Nucleus accumbens (tissue), 56 donors: ENCODE measurements at places on chromosomes 3 and 15.

GRCh38 chr3:129975705-129976048 is 1.2 kb downstream of the TRH start:
- no peak for DNase-seq

DNA sequence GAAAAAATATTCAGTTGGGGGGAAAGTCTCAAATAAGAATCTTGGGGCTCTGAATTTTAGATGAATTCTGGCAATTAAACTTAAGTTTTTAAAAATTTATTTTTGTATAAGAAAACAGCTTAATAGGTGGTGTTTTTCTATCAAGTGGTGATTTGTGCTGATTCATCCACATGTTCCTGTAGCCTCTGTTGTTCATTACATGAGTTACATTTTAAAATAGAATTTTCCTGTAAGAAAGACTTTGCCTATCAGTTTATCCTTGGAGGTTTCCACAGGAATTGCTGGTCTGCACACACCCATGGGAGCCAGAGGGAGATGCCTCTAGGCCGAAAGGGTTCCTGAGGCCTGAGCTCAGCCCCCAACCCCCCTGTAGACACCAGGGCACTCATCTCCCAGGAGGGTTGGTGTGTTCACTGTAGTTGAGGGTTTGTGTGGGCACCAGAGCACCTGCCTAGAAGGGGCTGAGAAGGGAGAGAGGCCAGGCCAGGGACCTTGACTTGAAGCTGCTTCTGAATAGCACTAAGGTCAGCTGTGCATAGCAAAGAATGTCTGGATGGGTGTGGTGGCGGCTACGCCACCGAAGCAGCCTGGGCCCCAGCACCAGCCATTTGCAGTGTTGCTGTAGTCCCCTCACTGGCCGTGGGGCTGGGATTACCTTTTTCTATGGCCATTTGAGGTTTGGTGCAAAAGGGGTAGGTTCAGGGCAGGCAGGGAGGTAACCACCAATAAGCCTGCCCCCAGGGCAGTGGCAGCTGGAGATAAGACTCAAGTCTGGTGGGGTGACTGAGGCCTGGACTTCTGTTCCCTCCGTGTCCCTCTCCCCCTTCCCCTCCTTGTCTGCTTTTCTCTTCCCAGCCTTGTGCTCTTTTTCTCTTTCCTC is 11.9 kb downstream of the DNAJA4 start:
- no peak for DNase-seq

DNA sequence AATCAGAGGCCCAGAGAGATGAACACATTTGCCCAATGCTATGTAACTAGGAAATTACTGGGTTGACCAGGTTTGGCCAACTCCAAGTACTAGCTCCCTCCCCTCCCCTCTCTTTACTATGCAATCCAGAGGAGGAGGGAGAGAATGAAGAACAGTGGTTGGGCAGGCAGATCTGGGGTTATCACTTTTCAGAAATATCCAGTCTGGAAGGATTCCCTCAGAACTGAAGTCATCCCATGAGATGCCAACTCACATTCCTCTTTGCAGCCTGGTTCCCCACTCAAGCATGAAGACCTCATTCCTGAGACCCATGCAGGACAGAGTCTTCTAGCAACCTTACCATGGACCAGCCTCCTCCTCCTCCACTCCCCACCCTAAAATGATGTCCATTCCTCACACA is 201.1 kb downstream of the TLE3 start:
- no peak for DNase-seq

DNA sequence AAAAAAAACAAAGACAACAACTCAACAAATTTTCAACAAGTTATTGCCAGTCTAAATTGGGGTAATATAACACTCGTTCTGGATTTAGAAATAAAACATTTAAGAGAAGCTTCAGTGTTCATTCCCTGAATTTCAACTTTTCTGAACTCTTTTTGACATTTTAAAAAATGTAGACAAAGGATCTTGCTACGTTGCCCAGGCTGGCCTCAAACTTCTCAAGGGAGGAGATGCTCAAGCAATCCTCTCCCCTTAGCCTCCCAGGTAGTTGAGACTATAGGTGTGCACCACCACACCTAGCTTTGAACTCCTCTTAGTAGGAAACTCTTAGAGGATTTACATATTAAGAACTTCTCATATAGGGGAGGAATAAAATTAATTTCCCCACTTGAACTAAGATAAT is 91.9 kb downstream of the AKAP13 start:
- DNase-seq: no peak

GRCh38 chr3:138862924-138863775 is 28.4 kb upstream of the PIK3CB start:
- peak; percentile 20 for DNase-seq

DNA sequence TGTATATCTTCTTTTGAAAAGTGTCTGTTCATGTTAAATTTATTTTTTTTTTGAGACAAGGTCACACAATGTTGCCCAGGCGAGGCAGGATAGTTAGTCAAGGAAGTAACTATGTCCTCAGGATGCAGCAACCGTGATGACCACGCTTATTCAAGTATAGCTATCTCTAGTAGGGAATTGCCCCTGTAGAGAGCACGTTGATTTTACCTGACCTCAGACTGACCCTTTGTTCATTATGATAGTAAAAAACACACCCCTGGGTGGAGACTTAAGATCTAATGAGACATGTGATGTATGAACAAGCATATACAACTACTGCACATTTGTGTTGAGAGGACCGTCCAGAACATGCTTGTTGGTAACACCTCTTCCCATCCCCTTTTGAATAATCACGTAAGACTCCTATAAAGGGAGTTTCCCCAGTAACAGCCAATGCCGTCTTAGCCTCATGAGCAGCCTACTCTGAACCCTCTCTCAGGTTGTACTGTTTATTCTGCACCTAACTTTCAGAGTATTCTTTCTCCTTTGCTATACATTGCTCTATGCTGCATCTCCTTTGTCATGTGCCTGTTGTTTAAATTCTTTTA is 32.9 kb downstream of the ZNF621 start:
- no peak for DNase-seq

- no peak for DNase-seq
These were observed 5.9 kb upstream of the ALDH1L1 start for GRCh38 chr3:126186271-126186670.

GRCh38 chr3:184540777-184541681 is 20.6 kb upstream of the EPHB3 start:
- peak; percentile 75 for DNase-seq

GRCh38 chr3:102480139-102480538 is 45.3 kb downstream of the ZPLD1 start:
- DNase-seq: no peak

DNA sequence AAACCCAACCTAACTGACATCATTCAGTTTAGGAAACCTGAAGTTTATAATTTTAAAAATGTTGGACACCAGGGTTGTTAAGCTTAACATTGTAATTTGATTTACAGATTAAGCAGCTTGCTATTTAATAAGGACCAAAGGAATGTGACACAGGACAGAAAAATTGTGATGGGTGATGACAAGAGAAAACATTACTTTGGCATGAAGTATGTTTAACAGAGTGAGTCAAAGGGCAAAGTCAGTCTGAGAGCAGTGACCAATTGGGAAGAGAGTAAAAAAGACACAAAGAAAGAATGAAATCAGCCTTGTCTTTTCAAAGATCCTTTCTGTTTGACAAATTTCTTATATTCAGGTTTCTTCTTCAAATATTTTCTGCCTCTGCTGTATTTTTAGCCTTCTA is 1301.6 kb downstream of the SI start:
- no peak for DNase-seq

GRCh38 chr15:57386976-57387375 is 10.7 kb downstream of the CGNL1 start:
- no peak for DNase-seq
